Activated T-cell treated with anti-CD3 and anti-CD28 coated beads for 24 hours (primary cell): ENCODE measurements at places on chromosomes 5 and 9.

DNA sequence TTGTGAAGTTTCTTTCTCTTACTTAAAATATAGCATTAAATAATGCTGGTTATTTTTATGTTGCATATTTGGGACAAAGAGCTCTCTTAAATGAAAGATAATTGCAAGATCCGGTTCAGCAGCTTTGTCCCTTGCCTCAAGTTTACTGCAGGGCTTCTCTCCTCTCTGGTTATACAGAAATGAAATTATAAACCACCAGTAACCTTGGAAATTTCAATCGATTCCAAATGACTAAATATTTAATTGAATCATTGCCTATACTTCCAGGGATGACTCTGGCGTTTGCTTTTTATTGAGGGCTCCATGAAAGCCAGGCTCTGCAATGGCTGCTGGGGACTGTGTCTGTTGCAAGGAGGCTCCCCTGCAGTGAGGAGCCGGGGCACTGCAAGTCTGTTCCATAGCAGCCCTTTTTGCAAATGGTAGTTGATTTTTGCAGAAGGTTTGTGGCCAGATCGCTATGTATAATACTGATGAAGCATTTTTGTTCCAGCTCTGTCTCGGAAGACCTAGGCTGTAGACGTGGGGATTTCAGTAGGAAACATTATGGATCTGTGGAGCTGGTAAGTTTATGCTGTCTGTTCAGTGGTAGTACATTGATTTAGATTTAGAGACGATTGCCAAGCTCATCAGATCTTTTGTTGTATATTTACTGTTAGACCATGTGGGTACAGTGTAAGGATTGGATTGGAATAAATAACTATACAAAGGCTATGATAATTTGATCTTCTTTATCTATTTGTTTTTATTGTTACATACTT lies at the start of gene GARNL3:
TSS of gene GARNL3 (plus strand) at position 313 of the 758 bp plus-strand sequence. CDS start at position 417, 104 bp downstream.
- no peak for DNase-seq

DNA sequence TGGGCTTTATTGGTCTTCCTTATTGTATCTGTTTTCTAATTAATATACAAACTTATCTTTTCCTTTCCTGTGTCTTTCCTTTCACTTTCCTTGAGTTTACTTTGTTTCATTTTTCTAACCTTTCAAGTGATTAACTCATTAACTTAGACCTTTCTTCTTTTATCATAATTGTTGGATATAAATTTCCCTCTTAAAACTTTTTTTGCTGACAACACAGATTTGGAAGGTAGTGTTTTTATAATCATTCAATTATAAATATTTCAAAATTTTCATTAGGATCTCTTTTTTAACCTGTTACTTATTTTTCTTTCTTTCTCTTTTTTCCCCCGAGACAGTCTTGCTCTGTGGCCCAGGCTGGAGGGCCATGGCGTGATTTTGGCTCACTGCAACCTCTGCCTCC lies 6.9 kb upstream of the ZBTB43 start:
- no peak for DNase-seq

DNA sequence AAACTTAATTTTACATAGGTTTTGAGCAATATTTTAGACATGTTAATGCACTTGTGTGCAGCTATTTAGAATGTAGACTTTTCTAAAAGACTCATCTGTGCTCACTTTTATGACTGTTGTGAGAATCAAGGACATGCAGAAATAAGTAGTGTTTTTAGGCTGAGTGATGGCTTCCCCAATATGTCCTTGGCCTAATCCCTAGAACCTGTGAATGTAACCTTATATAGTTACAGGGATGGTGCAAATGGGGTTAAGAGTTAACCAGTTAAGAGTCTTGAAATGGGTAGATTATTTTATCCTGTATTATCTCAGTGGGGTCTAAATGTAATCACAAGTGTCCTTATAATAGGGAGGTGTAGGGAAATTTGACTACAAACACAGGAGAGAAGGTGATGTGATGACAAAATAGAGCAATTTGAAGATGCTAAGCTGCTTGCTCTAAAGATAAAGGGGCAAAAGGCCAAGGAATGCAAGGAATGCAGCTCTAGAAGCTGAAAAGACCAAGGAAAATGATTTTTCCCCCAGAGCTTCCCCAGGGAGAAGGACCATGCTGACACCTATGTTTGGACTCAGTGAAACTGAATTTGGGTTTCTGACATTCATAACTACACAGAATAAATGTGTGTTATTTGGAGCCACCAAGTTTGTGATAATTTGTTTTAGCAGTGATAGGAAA lies 298.0 kb upstream of the PAPPA start:
- no peak for DNase-seq

DNA sequence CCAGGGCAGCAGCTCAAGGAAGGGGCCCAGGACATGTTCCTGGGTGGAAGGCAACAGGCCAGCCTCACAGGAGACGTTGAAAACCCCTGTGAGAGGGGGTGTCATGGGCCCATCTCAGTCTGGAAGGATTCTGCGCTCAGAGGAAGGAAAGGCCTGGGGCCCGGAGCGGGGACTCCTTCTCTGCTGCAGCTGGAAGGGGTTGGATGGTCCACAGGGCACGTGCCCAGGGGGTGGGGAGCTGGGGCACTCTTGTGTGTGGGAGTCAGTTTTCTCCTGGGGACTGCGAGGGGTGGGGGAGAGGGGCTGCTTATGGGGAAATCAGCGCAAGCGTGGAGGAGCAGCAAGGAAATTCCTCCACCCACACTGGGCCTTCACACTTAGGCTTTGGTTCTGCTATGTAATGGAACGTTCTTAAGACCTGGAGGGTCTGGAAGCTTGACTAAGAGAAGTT lies 2.9 kb upstream of the LPCAT1 start:
- DNase-seq = no peak

DNA sequence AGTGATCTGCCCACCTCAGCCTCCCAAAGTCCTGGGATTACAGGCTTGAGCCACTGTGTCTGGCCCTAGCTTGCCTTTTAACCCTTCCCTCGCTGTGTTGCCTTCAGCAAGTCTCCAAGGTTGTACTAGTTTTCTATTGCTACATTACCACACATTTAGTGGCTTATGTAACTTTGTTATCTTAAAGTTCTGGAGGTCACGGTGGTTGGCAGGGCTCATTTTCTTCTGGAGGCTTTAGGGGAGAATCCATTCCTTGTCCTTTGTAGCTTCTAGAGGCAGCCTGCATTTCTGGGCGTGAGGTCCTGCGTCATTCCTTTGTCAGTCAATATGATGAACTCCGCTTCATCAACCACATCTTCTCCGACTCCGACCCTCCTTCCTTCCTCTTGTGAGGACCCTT lies 2.9 kb upstream of the PRRC2B start:
- no peak for DNase-seq

- no peak for DNase-seq
These were observed 1331.0 kb upstream of the CDH9 start for GRCh38 chr5:28369418-28369817.

DNA sequence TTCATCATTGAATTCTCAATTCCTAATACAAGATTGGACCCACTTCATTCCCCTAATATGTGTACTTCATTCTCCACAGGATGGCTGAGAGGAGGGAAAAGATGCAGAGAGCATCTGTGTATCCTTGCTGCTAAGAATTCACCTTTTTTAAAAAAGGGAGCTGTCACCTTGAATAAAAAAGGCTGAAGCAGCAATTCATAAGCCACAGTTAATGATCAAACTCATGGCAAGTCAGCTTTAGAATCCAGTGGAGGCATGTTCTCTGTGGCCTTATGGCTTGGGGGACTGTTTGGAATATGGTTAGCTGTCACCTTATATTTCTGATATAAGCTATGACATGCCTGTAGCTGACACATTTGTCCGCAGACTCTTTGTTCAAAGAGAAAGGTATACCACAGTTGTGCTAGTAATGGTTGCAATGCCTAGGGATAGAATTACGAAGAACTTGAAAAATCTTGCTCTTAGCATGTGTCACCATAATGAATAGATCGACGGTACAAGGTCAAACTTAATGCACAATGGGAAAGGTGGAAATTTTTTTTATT lies 256.8 kb upstream of the TNC start:
- no peak for DNase-seq

GRCh38 chr5:175816348-175816747 lies 55.0 kb upstream of the CPLX2 start:
- DNase-seq = no peak

DNA sequence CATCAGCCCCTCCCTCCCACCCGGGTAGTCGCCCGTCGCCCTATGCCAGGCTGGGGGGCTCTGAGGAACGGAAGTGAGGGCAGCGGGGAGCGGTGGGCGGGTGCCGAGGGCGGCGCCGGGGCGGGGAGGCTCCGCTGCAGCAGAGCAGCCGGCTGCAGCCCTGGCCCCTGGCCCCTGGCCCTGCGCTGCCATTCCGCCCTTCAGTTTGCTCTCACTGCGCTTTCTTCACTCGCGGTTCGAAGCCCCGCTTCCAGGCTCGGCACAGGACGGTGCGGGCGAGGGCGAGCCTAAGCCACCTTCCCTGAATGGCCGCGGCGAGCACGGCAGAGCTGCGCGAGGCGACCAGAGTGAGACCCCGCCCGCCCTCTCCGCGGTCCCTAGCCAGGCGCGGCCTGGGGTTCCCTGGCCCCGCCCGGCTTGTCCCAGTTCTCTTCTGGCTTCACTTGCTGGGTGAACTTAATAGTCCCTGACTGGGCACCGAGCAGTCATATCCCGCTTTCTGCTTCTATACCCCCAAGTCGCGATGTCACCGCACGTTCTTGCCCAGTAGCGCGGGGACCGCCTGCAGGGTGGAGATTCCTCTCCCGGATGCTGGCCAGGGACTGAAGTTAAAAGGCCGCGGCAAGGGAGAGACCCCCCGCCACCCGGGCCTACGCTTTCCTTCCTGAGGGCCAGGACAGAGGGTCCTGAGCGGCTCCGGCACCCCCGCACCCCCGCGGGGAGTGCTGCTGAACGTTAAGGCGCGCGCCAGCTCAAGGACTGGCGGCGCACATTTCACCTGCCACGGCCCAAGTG lies 623 bp upstream of the TRIM36 start:
- DNase-seq = no peak

DNA sequence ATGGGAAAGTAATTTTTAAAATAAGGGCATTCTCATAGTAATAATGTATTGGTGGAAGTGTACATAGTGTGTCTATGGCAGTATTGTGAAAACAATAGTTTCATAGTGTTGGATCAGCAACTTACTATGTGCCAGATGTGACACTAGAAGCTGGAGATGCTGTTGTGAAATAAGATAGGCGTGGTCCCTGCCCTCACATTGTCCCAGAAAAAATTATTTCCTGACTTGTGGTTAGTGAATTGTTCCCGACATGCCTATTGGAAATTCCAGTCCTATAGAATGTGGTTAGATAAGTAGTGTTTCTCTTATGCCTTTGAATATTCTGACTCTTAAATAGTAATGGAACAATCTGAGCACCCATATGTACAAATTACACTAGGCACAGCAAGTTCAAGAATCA lies 55.3 kb upstream of the MTAP start:
- DNase-seq = no peak

- no peak for DNase-seq
These were observed 25.7 kb downstream of the FRMPD1 start for GRCh38 chr9:37676411-37676830.

DNA sequence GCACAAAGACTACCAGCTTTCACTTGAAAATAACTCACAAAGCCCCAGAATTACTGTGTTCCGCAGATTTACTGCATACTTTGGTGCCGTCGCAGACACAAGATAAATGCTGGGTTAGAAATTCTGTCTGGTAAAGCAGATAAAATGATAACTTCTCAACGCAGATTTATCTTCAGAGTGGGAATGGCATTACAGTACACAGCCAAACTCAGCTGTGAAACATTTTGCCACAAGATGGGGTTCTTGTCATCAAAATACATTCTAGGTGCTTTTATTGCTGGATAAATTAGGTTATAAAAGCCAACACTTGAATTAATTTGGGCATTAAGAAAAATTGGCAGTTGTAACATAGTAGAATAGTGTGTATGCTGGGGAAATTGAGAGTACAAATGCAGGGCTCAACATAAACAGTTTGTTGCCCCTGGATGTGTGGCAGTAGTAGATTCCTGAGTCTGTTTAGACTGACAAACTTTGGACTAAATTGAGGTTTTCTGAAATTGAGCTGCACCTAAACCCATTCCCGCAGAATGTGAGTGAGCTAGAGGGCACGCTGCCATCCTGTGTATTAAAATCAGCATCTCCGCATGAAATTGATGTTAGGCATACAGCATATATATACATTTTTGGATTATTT lies 61.1 kb downstream of the LMNB1 start:
- DNase-seq = no peak

- no peak for DNase-seq
These were observed 71.5 kb upstream of the PLPP6 start for GRCh38 chr9:4590430-4591122.

DNA sequence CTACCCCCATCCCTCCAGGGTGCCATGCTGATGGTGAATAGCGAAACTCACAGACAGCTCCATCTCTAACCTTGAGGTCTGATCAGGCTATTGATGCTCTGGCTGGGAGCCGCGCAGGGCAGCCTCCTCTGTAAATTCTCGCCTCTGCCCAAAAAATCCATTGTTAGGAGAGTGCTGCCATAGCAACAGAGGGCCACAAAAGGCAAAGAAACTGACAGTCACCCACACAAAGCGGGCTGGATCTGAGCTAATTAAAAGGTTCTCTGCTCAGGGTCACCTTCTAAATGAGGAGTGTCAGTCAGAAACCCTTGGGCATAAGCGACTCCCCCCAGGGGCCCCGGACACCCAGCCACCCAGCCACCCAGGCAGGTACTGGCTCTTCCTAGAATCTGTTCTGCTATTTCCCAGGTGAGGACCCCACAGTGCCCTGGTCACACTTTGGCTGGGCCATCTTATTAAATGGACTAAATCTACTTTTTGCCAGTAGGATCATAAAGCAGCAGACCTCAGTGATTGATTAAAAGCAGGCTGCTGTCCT lies 126.7 kb downstream of the MED10 start:
- DNase-seq = no peak

GRCh38 chr5:32202394-32202793 lies 28.3 kb upstream of the GOLPH3 start:
- no peak for DNase-seq

DNA sequence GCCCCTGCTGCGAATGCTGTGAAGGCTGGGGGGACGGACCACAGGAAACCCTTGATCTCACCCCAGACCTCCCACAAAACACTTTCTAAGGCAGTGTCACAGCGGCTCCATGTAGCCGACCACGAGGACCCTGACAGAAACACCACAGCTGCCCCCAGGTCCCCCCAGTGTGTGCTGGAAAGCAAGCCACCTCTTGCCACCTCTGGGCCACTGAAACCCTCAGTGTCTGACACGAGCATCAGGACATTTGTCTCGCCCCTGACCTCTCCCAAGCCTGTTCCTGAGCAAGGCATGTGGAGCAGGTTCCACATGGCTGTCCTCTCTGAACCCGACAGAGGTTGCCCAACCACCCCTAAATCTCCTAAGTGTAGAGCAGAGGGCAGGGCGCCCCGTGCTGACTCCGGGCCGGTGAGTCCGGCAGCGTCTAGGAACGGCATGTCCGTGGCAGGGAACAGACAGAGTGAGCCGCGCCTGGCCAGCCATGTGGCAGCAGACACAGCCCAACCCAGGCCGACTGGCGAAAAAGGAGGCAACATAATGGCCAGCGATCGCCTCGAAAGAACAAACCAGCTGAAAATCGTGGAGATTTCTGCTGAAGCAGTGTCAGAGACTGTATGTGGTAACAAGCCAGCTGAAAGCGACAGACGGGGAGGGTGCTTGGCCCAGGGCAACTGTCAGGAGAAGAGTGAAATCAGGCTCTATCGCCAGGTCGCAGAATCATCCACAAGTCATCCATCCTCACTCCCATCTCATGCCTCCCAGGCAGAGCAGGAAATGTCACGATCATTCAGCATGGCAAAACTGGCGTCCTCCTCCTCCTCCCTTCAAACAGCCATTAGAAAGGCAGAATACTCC lies 84.7 kb downstream of the GOLPH3 start:
- DNase-seq = no peak
